ENCODE measurements at places on chromosomes 3 and 15. TPM values are rescaled to one million over a fixed set of nuclear protein-coding genes. Genes with fewer than 3 reads are reported as not detected.

The ZNF501 gene
- total RNA-seq, result not detected

The GDPGP1 gene
- 6.9 TPM for total RNA-seq

The CEP70 gene
- 6.4 TPM for total RNA-seq

The SLC24A5 gene
- not detected for total RNA-seq

Data from A549 treated with DMSO at 1 μM for 4 hours (cell line).